CD4-positive, alpha-beta T cell treated with Interleukin-2 at 100 ng/mL for 4 hours (primary cell): ENCODE measurements at places on chromosomes 7 and 10.

- peak; percentile 17 for DNase-seq
Measured at GRCh38 chr7:129376778-129377700, 57.2 kb upstream of the STRIP2 start.

- no peak for DNase-seq
Measured at GRCh38 chr7:26398427-26398755, 106.7 kb downstream of the SNX10 start.

- no peak for DNase-seq
Measured at GRCh38 chr7:87590578-87590977, 10.1 kb downstream of the ABCB1 start.

- no peak for DNase-seq
Measured at GRCh38 chr7:27151931-27152815, at the start of gene HOXA3. Gene HOXA3 (minus strand): TSS chr7:27152583. CDS start chr7:27110640, 41,943 bp downstream.

GRCh38 chr7:205115-206010 lies 13.0 kb downstream of the FAM20C start:
- no peak for DNase-seq

DNA sequence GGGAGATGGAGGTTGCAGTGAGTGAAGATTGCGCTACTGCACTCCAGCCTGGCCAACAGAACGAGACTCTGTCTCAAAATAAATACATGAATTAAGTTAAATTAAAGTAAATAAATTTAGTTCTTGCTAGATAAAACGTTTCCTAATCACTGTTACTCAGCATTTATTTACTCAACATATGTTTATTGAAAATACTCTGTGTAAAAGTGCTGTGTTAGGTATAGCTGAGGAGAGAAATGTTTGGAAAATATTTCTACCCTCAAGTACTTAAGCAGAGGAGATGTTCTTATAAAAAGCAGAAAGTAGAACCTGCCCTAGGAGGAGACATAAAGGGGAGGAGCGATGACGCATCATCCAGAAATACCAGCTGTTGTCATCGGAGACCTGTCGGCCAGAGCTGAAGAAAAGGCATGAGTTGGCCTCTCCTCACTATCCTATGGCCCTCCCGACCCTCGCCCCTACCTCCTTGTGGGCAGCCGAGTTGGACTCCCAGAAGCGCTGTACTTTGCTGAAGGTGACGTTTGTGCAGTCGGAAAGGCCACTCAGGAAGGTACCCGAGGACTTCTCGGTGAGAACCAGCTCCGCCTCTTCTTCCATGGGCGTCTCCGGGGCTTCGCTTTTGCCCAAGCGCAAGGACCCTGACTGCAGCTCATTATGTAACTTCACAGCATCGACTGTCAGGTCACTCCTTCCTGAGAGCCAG lies 1.1 kb downstream of the RRP12 start:
- peak; percentile 27 for DNase-seq

- DNase-seq, result no peak
Measured at GRCh38 chr10:23194966-23195845, 3.1 kb downstream of the PTF1A start.

DNA sequence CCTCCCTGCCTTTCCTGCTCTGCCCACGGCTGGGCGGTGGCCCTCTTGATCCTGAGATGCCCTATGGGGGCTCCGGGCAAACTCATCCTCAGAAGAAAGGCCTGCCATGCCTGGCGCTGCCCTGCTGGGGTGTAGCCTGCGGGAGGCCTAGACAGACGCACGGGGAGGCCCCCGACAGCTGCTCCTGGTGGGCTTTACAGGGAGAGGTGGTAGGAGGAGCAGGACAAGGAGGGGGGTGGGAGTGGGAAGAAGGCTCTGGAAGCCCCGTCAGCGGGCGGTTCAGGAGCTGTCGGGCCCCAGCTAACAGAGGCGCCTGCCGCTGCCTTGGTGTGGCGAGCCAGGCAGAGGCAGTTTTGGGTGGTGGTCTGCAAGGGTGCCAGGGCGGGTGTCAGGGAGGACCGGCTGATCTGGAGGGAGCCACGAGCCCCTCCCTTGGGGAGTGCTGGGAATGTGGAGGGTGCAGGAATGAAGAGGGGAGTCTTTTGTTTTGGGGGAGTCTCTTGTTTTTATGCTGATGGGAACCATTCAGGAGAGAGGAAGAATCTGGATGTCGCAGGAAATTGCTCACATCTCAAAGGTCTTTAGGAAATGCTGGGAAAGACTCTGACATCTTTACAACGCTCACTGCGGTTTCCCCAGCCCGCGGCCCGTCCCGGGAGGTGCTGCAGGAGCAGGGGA lies 63.5 kb downstream of the CFAP46 start:
- DNase-seq, result no peak

DNA sequence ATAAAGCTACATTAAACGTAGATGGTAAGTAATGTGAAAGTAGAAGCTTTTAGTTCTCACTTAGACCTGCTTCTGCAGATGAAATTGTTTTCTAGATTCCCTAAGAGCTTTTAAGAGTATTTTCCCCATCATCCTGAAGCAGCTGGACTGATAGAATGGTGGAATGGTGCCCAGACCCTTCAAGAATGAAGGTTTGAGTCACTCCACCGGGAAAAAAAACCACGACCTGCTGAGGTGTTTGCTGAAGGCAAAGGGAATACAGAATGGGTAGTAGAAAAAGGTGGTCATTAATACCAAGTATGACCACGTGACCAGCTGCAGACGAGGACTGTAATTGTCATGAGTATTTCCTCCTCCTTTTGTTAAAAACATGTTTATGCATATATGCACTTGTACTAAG lies 79.2 kb upstream of the PTPRZ1 start:
- no peak for DNase-seq

- DNase-seq, result no peak
Measured at GRCh38 chr7:134362587-134363483, 46.1 kb upstream of the SLC35B4 start.

GRCh38 chr7:23405240-23405618 lies 65.1 kb downstream of the IGF2BP3 start:
- DNase-seq, result no peak

- DNase-seq, result no peak
Measured at GRCh38 chr7:90642978-90643377, 46.9 kb downstream of the CDK14 start.

- DNase-seq, result no peak
Measured at GRCh38 chr10:88116481-88116880, 253.1 kb downstream of the PTEN start.

DNA sequence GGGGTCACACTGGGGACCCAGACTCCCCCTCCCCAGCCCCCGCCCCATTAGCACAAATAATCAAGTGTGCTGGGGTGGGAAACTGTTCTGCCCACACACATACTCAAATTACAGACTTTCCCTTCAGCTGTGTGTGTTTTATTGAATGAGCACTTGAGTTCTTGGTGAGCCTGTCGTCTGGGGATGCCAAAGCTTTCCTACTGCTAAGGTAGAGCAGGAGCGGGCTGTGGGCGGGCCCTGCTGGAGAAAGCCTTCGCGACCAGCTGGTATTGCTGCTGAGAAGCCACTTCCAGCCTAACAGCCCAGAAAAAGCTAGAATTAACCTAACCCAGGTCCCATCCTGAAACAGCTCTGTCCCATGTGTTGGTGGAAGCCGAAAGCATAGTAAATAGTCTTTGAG lies 87.0 kb upstream of the KMT2E start:
- no peak for DNase-seq

GRCh38 chr7:138076196-138076595 lies at the start of gene AKR1D1:
Gene AKR1D1 (plus strand): TSS chr7:138076459. CDS start chr7:138076519, 60 bp downstream.
- DNase-seq, result no peak

GRCh38 chr10:75431180-75432111 lies at the start of gene LRMDA:
Gene LRMDA (plus strand): TSS chr10:75431624.
- no peak for DNase-seq
